Ovary (tissue), 10 donors: ENCODE measurements at places on chromosomes 1 and 21. TPM values are rescaled to one million over a fixed set of nuclear protein-coding genes. Genes with fewer than 3 reads are reported as not detected.
A peak's percentile ranks its signal among the peaks of the same experiment; 100 is the strongest.

MMEL1 gene
- polyA plus RNA-seq, result 1.1 TPM

RSPH1 gene
- 2.5 TPM for polyA plus RNA-seq

TSSK3 gene
- 4.2 TPM for polyA plus RNA-seq

SYT2 gene
- 0.39 TPM for polyA plus RNA-seq

S100A3 gene
- 2.2 TPM for polyA plus RNA-seq

CNTN2 gene
- 0.04 TPM for polyA plus RNA-seq

- no peak for DNase-seq
- no peak overlapping the region for H3K4me3 ChIP-seq
- H3K27ac ChIP-seq, result no peak overlapping the region
- H3K36me3 ChIP-seq, result no peaks in the 10 kb centered on the region
- H3K4me1 ChIP-seq, result peaks cover 13% of the 10 kb centered on the region
Observed at GRCh38 chr1:179021873-179022272, 3.8 kb upstream of the FAM20B start.

DNA sequence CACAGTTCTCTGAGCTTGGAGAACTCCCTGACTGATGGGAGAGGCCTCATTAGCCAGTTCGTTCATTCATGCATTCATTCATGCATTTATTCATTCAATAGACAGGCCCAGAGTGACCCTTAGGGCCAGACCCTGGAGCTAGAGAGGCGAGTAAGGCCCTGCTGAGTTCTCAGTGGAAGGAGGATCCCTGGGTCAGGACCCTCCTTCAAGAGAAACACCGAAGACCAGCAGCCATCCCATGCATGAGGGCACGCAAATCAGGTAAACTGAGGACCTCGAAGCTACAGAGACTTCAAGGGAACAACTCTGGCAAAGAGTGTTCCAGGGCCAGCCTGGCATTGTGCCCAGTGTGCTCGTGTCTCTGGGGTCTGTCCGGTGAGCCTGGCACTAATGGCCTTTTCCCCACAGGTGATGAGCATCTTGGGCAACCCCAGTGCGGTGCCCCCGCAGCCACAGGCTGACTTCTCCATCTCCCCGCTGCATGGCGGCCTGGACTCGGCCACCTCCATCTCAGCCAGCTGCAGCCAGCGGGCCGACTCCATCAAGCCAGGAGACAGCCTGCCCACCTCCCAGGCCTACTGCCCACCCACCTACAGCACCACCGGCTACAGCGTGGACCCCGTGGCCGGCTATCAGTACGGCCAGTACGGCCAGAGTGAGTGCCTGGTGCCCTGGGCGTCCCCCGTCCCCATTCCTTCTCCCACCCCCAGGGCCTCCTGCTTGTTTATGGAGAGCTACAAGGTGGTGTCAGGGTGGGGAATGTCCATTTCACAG lies 104.8 kb downstream of the PAX7 start:
- no peak overlapping the region for H3K27ac ChIP-seq
- DNase-seq, result no peak
- H3K4me3 ChIP-seq, result no peak overlapping the region
- no peaks in the 10 kb centered on the region for H3K27me3 ChIP-seq
- no peaks in the 10 kb centered on the region for H3K36me3 ChIP-seq

GRCh38 chr1:33320619-33321165 lies at the start of gene A3GALT2:
A3GALT2 (minus strand) TSS chr1:33321098; CDS start chr1:33321098, 0 bp downstream.
- no peaks in the 10 kb centered on the region for H3K36me3 ChIP-seq
- H3K4me1 ChIP-seq, result no peaks in the 10 kb centered on the region
- H3K27me3 ChIP-seq, result no peaks in the 10 kb centered on the region
- H3K27ac ChIP-seq, result no peak within 1 kb of the TSS
- no peak within 1 kb of the TSS for H3K4me3 ChIP-seq

- no peaks in the 10 kb centered on the region for H3K36me3 ChIP-seq
- H3K27ac ChIP-seq, result peak overlapping the region; percentile 70
- no peaks in the 10 kb centered on the region for H3K27me3 ChIP-seq
- no peak overlapping the region for H3K4me3 ChIP-seq
- peak; percentile 78 for DNase-seq
Observed at GRCh38 chr1:226820941-226821718, 49.3 kb upstream of the PSEN2 start.

DNA sequence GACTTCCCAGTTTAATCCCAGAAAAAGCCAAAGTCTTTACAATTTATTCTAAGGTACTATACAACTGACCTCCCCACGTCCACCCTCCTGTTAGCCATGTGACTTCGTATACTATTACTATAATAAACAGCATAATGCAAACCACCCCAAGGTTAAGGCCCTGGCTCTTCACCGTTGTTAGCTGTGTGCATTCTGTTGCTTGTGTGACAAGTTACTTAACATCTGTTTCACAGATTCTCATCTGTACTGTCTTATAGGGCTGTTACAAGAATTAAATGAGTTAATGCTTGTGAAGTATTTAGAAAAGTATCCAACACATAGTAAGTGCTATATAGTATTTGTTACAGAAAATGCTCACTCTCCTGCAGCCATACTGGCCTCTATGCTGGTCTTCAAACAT lies 15.7 kb downstream of the WARS2 start:
- H3K4me1 ChIP-seq, result no peaks in the 10 kb centered on the region
- no peaks in the 10 kb centered on the region for H3K36me3 ChIP-seq
- H3K27ac ChIP-seq, result no peak overlapping the region

- no peak overlapping the region for H3K27ac ChIP-seq
- no peaks in the 10 kb centered on the region for H3K4me1 ChIP-seq
- H3K4me3 ChIP-seq, result no peak overlapping the region
- DNase-seq, result no peak
Observed at GRCh38 chr1:160411271-160412027, 11.1 kb downstream of the VANGL2 start.

- no peaks in the 10 kb centered on the region for H3K36me3 ChIP-seq
- no peak overlapping the region for H3K4me3 ChIP-seq
- no peak overlapping the region for H3K27ac ChIP-seq
Observed at GRCh38 chr1:66058558-66058957, 265.9 kb downstream of the PDE4B start.

- no peak overlapping the region for H3K4me3 ChIP-seq
- no peaks in the 10 kb centered on the region for H3K27me3 ChIP-seq
Observed at GRCh38 chr21:38478782-38479181, 19.5 kb downstream of the ERG start.

DNA sequence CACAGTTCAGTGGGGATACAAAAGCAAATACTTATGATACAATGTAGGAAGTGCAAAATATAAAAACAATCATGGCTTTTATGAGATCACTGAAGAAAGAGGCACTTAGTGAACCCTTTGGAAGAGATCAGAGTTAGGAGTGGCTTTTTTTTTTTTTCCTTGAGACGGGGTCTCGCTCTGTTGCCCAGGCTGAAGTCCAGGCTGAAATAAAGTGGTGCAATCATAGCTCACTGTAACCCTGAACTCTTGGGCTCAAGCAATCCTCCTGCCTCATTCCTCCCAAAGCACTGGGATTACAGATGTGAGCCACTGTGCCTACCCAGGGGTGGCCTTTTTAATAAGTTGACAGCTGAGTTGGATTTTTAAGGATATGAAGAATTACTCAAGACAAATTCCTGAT lies 17.3 kb upstream of the RASAL2 start:
- no peak overlapping the region for H3K27ac ChIP-seq
- H3K4me3 ChIP-seq, result no peak overlapping the region
- H3K36me3 ChIP-seq, result no peaks in the 10 kb centered on the region
- H3K27me3 ChIP-seq, result no peaks in the 10 kb centered on the region
- H3K4me1 ChIP-seq, result no peaks in the 10 kb centered on the region

GRCh38 chr1:207923561-207923960 lies 12.6 kb upstream of the CD34 start:
- H3K36me3 ChIP-seq, result no peaks in the 10 kb centered on the region
- H3K4me1 ChIP-seq, result peaks cover 4% of the 10 kb centered on the region
- no peaks in the 10 kb centered on the region for H3K27me3 ChIP-seq

GRCh38 chr1:13929313-13929712 lies 229.3 kb downstream of the PRDM2 start:
- H3K4me3 ChIP-seq, result no peak overlapping the region
- H3K27ac ChIP-seq, result no peak overlapping the region
- H3K36me3 ChIP-seq, result no peaks in the 10 kb centered on the region
- DNase-seq, result no peak

DNA sequence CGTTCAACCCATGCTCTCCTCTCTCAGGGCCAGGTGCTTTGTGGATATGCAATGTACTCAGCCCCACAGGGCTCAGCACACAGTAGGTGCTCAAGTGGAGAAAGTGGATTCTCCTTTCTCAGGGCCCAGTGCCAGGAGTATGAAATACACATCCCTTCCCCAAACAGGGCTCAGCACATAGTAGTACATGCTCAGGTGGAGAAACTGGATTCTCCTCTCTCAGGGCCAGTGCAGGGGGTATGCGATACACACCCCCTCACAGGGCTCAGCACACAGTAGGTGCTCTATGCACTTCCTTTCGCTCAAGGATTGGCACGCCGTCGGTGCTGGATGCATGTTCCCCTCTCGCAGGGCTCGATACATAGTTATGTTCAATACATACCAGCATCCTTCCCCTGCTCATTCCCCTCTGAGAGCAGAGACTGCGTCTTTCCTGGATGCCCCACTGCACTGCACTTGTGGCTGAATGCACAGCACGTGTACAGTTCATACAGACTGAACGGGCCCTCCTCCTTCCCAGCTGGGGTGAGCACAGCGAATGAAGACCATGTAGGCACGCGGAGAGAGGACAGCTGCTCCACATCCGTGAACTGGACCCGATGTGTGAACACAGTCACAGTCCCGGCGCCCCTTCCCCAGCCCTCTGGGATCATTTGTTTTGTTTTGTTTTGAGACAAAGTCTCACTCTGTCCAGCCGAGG lies 16.6 kb upstream of the DISP3 start:
- H3K36me3 ChIP-seq, result no peaks in the 10 kb centered on the region
- DNase-seq, result no peak
- H3K27ac ChIP-seq, result no peak overlapping the region

- peaks cover 1% of the 10 kb centered on the region for H3K4me1 ChIP-seq
- no peaks in the 10 kb centered on the region for H3K27me3 ChIP-seq
- H3K4me3 ChIP-seq, result no peak overlapping the region
Observed at GRCh38 chr1:77552626-77553025, 129.8 kb downstream of the ZZZ3 start.

- no peak overlapping the region for H3K27ac ChIP-seq
- H3K27me3 ChIP-seq, result no peaks in the 10 kb centered on the region
- no peak for DNase-seq
- H3K36me3 ChIP-seq, result no peaks in the 10 kb centered on the region
- H3K4me3 ChIP-seq, result no peak overlapping the region
Observed at GRCh38 chr1:154844297-154844681, 25.8 kb downstream of the KCNN3 start.
